ENCODE measurements at places on chromosomes 5 and 9.

- DNase-seq = no peak
These were observed 18.5 kb downstream of the ARHGEF28 start for GRCh38 chr5:73644385-73644963.

DNA sequence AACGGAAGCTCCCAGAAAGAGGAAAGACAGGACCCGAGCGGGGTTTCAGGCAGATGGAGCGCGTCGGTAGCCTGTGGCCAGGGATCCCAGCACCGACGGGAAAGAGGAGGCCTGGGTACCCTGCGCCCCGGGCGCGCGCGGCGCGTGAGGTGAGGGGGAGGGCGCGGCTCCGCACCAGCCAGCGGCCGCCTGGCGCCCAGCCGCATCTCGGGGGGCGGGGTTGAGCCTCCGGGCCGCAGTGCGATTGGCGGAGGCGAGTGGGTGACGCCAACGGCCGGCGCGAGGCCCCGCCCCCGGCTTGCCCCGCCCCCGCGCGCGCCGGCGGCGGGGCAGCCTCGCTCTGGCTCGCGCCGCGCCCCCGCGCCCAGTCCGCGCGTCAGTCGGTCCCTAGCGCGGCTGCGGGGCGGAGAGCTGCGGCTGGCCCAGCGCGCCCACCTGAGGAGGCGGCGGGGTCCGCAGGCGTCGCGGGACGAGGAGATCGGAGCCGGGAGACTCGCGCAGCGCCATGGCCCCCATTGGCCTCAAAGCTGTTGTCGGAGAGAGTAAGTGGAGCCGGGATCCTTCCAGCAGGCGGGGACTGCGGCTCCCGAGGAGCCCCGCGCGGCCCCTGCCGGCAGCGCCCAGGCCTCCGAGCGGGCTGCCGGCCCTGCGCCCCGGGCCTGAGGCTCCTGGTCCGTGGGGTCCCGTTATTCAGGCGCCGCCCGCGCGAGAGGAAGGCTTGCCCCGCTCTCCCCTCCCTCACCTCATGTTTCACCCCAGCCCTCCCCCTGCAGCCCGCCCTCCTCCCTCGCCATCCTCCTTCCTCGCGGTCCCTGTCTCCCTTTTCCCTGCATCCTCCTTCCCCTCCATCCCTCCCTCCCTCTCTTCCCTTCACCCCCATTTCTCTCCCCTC lies at the start of gene STXBP1:
TSS of gene STXBP1 (plus strand) at position 379 of the 892 bp plus-strand sequence. CDS start at position 506, 127 bp downstream.
- peak; percentile 85 for DNase-seq

DNA sequence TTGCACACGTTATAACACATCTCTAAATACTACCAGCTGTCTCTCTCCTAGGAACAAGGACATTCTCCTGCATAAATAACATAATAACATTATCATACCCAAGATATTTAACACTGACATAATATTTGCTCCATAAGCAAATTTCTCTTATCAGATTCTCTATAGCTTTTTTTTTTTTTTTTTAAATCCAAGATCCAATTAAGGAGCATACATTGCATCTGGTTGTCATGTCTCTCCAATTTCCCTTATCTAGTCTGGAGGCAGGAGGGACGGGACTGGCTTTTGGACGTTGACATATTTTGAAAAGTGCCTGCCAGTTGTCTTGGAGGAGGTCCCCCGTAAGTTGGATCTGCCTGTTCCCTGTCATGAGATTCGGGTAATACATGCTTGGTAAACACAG lies 76.6 kb downstream of the RAPGEF1 start:
- no peak for DNase-seq

GRCh38 chr5:33067291-33067690 lies 356.2 kb downstream of the NPR3 start:
- no peak for DNase-seq

- no peak for DNase-seq
These were observed 439 bp downstream of the SSBP2 start for GRCh38 chr5:81750308-81751008.

- DNase-seq = no peak
These were observed 97.0 kb downstream of the TSSK1B start for GRCh38 chr5:113337515-113338415.

GRCh38 chr9:71363286-71363961 lies 242.0 kb upstream of the TRPM3 start:
- no peak for DNase-seq

GRCh38 chr5:140996060-140996459 lies 29.8 kb downstream of the PCDHAC2 start:
- no peak for DNase-seq

- DNase-seq = no peak
These were observed 32.8 kb upstream of the GALNT10 start for GRCh38 chr5:154157483-154158378.

- no peak for DNase-seq
These were observed 35.0 kb downstream of the RASGEF1C start for GRCh38 chr5:180173875-180174586.

DNA sequence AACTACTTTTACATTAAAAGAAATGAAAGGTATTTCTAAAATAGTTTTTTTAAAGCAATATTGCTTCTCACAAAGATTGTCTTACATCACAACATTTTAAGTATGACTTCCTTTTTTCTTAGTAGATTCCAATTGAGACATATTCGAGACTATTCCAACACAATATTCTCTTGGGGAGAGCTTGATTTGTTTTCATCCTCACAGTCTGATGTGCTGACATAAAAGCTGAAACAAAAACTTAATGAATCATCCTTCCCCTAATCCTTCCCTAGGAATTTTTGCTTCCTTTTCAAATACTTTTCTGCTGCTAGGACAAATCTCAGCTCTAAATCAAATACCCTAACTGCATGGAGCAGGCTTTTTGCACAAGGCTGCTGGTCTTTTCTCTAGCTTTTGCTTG lies 245.8 kb upstream of the MAP3K1 start:
- no peak for DNase-seq

- no peak for DNase-seq
These were observed 45.3 kb downstream of the PLPP7 start for GRCh38 chr9:131334629-131335367.

DNA sequence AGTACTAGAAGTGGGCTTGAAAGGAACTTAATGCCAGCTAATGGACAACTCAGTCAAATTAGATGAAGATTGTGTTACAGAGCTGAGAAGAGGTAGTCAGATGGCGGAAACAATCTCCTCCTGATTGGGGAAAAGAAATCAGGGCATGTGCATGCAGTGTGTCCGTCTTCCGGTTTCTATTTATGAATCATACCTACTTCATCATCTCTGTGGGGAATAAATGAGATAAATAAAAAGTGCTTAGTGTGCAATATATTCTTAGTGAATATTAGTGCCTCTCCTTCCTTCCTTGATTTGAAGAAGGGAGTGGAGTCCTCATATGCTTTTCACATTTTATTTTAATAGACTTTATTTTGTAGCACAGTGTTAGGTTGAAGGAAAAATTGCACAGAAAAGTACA lies 108.7 kb upstream of the NFIL3 start:
- DNase-seq = no peak

GRCh38 chr9:99167694-99168093 lies 54.0 kb downstream of the ALG2 start:
- DNase-seq = no peak

GRCh38 chr9:94078086-94078485 lies 6.2 kb upstream of the PTPDC1 start:
- DNase-seq = no peak

DNA sequence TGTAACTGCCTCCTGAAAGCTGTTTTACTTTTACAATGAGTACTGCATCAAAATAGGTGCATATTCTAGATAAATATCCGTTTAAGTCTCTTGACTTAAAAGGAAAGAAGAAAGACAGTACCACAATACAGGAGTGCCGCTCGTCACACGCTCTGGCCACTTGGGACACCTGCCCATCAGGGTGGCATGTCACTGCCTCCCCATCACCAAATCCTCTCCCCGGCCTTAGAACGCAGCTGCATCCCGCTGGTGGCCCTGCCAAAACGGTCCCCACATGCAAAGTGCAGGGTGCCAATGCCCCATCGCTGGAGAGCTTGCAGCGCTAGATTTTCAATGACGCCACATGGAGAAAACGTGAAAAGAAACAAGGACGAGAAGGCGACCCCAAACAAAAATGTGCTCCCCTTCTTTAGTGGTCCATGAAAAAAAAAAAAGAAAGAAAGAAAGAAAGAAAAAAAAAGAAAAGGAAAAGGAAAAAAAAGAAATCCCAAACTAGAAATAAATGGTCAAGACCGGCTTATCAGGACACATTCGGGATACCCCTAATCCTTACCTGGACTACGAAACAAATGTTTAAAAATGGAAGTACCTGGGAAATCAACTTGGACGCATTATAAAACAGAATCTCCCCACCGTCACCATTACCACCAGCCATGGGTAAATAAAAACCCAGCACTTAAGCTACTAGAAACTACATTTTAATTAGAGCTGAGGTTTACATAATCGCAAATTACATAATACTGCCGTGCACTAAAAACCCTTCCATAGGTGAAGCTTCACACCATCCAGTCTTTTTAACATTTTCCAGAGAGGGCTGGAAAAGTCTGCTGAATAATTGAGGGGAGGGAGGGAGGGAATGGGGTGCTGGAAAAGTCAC lies 1.0 kb downstream of the ANKH start:
- DNase-seq = peak; percentile 71

GRCh38 chr9:92538541-92538940 lies 2.8 kb upstream of the ECM2 start:
- no peak for DNase-seq

DNA sequence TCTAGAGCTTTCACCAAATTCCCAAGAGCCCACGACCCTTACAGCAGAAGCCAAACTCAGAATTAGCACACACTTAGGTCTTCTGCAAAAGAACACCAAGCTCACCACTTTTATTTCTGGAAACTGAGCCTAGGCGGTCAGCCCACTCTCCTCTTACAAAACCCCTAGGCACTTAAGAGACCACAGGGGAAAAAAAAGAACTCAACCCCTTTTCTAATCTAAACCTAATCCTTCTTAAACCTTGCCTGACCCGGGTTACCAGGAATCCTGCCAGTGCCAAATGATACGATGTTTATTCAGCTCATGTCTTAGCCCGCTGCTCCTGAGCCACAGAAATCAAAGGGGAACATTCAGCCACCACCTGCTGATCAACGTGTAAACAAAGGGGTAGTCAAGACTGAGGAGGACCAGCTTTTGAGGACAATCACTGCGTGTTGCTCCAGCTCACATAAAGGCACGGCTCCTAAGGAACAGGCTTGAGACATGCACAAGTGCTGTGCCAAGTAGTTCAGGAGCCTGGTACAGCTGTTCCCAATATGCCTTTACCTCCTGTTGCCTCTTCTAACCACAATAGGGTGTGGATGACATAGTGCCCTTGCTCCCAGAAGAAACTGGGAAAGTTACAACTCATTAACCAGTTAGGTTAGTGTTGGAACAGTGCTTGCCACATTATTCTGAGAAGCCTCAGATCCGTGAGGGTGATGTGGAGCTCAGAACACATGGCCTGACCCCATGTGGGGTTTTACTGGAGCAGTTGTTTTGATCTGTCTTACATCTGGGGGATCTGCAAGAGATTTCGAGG lies 49.3 kb downstream of the ZFAND5 start:
- DNase-seq = no peak

DNA sequence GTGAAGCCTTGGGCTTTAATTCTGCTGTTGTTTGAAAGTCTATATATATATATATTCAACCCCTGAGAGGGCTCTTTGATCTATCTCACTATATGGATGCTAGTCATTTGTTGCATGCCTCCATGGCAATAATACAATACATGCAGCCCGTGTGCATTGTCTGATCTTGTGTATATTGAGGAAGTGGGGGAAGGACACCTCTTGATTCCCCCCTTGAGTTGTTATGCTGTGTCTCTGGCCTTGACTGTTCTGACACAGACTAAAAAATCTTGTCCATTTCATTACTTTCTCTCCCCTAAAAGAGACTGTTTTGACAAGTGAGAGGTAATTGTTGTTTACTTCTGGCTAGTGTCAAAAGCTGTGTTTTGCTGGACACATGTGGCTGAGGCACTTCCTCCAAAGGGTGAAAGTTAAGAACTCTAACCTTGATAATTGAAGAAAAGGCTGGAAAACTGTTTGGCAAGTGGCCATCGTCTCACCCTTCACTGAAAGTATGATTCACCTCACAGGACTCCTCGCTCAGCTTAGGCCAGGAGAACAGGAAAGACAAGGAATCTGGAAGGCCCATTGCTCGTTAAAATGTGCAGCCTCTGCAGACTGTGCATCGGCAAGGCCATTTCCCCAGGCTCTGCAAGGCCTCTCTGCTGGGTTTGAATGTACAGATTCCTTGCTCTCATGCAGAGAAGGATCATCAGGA lies 304.0 kb downstream of the PRELID2 start:
- DNase-seq = no peak

- DNase-seq = no peak
These were observed 69.8 kb downstream of the ECPAS start for GRCh38 chr9:111414406-111414805.

- DNase-seq = no peak
These were observed 286.1 kb downstream of the ARHGAP26 start for GRCh38 chr5:143056339-143056704.

DNA sequence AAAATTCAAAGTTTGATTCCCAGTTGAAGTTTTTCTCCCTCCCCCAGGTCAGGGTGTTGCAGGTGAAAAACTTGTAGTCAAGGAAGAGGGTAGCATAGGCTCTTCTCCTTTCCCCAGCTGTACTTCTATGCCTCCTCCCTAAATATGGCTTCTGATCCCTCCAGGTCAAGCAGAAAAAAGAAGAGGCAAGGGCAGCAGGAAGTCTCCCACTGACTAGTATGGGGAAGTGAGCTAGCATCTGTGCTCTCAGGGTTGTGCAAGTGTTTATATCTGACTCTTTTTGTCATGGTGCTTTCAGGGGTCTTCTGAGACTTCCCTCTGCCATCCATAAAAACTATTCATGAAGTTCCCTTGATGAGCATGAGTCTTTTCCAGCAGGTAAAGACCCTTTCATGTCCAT lies 76.0 kb downstream of the ATPSCKMT start:
- DNase-seq = no peak

- no peak for DNase-seq
These were observed 7.4 kb upstream of the CEL start for GRCh38 chr9:133054194-133054890.

GRCh38 chr5:151686674-151687407 lies at the start of gene SPARC:
TSS of gene SPARC (minus strand) at chr5:151686915. CDS start at chr5:151676188, 10,727 bp downstream.
- no peak for DNase-seq

- no peak for DNase-seq
These were observed 124.3 kb downstream of the ARL15 start for GRCh38 chr5:54186108-54186507.

DNA sequence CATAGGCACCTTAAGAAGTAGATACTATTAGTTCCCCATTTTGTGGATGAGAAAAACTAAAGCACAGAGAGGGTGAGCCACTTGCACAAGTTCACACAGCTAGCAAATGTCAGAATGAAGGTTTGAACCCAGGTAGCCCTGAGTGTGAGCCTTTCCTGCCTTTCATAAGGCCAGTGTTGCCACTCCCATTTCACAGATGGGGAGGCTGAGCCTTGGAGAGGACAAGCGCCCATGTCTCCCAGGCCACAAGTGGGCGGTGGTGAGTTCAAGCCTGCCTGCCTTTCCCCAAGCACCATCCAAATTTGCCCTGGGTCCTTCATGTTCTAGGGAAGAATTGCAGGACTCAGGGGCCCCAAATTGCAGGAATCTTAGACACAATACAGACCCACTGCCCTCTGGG lies 50.6 kb downstream of the LHX2 start:
- no peak for DNase-seq

- no peak for DNase-seq
These were observed 10.6 kb downstream of the PTGR1 start for GRCh38 chr9:111588846-111589245.

GRCh38 chr5:90020575-90021538 lies 388.7 kb downstream of the CETN3 start:
- no peak for DNase-seq

GRCh38 chr5:111851631-111852548 lies 94.9 kb upstream of the NREP start:
- no peak for DNase-seq
